ENCODE measurements at places on chromosomes 6 and 20.

DNA sequence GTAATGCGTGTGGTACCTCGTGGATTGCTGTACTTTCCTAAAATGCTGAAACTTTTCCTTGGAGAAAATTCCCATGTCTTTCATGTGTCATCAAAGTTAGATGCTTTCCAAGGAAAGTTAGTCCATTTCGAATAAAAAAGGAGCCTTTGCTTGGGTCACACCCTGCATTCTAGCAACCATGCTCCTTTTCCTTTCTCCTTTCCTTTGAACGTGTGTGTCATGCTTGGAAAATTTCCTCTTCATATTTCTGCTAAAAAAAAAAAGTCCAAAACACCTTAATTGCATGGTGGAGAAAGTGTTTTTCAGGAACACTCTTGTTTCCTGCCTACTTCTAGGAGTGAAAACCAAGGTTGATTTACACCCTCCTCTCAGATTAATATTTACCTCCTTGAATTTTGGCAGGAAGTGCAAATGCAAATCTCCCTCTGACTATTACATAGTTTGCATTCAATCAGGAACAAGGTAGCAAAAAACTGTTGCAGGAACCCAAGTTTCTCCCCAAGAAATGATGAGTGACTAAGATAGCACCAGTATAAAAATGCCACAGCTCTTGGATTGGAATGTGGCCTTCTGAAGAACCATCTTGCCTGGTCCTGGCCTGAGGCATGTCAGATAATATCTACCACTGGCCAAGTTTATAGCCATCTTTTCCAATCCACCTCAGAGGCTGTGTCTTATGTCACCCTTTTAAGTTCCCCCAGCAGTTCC lies 590.6 kb downstream of the QKI start:
- no peak for DNase-seq

DNA sequence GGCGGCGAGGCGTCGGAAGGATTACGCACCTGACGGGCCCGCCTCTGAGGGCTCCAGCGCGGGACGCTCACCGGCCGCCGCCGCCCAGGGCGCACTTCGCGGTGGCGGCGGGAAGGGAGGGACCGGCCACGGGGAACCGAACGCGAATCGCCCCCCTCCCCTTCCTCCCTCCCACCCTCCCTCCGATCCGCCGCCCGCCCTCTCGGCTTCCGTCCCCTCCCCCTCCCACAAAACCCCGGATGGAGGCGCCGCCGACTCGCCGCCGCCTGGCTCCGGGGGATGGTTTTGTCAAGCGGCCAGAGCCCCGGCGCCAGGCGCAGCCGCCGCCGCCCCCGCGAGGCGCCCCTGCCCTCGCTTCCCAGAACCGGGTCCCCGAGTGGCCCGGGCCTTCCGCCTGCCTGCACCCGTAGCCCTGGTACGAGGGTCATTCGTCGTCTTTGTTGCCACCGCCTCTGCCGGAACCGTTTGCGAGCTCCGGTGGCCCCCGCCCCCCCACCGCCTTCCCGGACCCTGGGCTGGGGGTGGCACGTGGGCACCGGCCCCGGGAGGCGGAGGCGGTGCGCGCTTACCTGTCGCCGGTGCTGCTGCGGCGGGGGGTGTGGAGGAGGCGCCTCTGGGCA lies 398 bp downstream of the ZBTB2 start:
- DNase-seq = no peak

GRCh38 chr6:13874191-13874549 lies 50.6 kb upstream of the RNF182 start:
- DNase-seq = no peak

DNA sequence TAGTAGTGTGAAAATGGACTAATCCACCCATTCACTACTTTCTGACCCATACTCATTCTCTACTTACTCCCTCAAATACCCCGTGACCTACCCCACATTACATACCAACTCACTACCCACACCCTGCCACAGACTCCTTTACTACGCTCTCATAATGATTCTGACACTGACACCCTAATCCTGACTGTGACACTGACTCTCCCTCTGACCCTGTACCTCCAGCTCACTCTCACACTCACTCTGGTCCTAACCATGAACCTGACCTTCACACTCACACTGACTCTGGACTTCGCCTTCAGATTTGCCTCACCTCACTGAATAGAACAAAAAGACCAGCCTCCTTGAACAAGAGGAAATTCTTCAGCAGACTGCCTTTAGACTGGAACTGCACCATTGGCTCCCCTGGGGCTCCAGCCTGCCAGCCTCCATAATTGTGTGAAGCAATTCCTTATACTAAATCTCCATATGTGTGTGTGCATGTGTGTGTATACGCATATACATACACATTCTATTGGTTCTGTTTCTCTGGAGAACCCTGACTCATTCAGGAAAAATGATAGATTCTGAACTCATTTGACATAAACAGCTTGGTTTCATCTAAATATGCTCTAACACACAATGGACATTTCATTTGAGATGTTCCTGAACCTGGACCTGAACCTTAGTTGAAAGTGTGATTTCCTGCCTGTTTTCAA lies 10.5 kb upstream of the ZNF343 start:
- no peak for DNase-seq

DNA sequence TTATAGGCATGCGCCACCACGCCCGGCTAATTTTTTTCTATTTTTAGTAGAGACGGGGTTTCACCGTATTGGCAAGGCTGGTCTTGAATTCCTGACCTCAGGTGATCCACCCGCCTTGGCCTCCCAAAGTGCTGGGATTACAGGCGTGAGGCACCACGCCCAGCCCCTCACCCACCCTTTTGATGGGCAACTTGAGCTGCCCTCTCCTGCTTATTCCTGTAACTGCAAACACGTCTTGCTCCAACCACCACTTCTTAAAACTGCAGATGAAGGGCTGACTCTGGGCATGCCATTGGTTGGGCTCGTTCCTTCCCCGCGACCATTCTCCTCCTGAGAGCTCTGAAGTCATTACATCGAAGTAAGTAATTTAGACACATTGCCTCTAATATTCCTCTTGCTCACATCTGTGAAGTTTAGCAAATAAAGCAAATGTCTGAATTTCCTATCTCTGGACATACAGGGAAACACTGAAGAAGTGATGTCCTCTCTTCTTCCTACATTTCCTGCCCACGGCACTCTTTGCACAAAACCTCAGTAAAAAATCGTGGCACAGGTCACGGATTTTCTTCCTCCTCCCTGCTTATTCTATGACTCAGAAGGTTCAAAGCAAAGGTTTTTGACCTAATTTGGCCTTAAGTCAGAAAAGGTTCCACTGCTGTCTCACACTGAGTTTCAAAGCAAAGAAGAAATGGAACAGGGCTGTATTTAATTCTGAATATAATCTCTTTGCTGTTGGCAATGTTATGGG lies 117.5 kb downstream of the GMPR start:
- DNase-seq = no peak

DNA sequence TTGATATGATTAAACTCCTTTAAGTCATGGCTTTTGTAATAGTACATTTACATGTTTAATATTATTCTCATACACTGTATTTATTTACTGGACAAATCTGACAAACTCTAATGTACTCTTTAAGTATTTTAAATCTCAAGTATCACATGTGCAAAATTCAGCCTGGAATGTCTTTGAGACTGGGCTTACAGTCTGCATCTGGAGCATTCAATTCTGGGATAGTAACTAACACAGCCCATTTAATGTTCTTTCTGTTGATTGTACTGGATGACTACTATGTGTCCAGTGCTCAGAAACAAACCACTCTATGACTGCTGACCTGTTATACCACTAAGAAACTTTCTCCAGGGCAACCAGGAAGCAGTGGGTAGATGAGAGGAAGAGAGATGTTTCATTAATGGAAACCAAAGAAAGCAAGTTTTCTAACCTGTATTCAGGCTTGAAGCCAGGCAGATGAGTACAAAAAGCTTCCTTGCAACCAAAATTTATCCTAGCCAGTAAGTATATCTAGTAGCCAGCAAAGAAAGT lies 26.8 kb downstream of the FBXL4 start:
- peak; percentile 1 for DNase-seq

DNA sequence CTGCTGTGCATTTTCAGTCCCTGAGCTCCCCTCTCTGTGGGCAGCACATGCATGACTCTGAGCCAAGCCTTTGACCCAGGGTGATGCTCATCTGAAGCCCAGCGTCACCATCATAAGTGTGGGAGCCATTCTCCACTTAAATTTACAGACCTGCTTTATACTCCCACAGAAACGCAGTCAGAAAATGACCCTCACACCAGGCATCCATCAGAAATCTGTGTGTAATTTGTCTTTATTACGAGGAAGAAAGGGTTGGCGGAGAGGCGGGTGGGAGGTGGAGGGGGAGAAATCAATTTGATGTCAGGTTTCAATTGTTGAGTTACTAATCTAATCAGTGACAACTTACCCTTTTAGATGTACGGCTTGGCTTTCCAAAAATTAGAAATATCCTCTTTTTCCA lies 353.6 kb downstream of the MAFB start:
- no peak for DNase-seq

- no peak for DNase-seq
These were observed 35.7 kb upstream of the CCDC167 start for GRCh38 chr6:37535428-37535758.

DNA sequence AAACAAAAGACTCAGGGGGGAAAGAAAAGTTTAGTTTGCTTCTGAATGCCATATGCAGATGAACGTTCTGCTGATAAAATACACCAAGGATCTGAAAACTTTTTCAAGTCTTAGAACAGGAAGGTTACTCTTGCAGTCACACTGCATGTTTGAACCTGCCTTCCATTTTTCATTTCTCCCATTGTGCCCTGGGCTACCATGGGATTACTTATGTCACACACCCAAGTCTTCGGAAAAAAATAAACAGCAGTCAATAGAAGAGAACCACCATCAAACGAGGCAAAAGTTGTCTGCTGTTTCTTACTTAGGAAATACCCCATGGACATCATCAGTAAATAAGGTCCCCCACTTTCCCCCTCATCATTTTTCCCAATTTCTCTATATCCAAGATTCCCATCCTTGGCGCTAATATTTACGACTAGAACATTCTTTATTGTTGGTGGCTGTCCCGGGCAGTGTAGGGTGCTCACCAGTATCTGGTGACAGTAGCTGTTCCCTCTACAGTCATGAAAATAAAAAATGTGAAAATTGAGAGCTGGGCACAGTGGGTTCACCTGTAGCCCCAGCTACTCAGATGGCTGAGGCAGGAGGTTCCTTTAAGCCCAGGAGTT lies 202.5 kb downstream of the BCAS1 start:
- DNase-seq = no peak

- DNase-seq = no peak
These were observed 31.4 kb downstream of the B4GALT5 start for GRCh38 chr20:49682278-49682677.

GRCh38 chr20:63737945-63738686 lies 1.5 kb upstream of the SLC2A4RG start:
- no peak for DNase-seq

DNA sequence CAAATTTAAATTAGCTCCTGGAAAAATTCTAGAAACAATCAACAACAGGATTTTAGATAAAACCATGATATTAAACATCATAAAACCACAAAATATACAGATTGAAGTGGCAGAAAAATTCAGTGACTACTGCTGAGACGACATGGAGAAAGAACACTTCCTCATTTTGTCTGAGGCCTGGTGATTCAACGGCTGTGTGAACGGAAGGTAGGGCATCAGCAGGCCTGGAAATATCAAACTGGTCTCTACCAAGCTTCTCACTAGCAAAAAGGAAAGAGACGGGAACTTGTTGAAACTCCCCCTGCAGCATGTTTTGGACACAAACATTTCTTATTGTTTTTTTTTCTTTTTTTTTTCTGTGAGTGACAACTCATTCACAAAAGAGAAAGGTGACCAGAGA lies 58.0 kb upstream of the AHI1 start:
- no peak for DNase-seq

DNA sequence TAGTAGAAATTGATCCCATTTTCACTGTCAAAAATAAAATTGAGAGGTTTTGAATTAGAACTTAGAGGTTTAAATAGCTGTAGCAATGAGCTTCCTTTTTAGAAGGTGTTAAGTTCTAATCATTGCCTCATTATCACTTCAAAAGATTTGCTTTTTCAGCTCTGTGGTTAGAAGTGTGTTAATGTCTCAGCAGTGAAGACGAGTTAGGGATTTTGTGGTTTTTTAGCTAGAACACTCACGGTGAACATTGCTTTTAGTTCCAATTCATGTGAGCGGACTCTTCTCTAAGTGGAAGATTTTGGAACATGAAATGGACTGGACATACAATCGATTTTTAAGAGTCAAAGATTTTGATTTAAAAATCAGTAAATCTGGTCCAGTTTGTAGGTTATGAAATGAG lies 12.7 kb upstream of the IFNGR1 start:
- no peak for DNase-seq

DNA sequence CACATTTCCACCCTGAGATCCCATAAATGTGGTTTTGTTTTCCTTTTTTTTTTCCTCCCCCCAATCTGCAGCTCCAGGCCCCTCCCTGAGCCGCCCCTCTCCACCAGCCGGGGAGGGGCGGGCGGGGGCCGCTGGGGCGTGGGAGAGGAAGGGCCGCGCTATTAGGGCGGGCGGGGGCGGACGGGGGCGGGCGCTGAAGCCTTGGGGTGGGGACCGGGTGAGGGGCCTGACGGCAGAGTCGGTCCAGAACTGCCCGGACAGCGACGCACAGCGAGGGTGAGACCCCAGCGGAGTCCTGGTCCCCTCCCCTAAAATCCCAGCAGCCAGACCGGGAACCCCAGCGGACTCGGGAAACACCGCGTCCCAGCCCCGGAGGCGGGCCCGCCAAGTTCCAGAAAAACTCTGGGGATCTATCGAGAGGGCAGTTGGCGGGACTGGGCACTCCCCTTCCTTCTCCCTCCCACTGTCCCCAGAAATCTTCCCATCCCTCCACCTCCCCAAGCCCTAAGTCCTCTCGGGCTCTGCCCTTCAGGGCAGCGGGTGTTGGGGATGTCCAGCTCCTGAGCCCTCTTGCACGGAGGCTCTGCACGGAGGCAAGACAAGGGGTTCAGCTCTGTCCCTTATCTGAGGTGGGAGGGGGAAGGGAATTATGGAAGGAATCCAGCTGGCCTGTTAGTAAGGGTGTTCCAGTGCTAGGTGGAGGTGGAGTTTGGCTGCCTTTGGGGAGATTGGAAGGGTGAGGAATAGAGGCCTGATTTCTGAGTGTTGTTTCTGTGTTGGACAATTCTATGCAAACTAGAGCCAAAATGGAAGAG lies at the start of gene PRICKLE4:
Gene PRICKLE4 (plus strand): TSS at position 232 of the 815 bp plus-strand sequence. CDS start 2,692 bp downstream, outside the sequence.
- DNase-seq = no peak

DNA sequence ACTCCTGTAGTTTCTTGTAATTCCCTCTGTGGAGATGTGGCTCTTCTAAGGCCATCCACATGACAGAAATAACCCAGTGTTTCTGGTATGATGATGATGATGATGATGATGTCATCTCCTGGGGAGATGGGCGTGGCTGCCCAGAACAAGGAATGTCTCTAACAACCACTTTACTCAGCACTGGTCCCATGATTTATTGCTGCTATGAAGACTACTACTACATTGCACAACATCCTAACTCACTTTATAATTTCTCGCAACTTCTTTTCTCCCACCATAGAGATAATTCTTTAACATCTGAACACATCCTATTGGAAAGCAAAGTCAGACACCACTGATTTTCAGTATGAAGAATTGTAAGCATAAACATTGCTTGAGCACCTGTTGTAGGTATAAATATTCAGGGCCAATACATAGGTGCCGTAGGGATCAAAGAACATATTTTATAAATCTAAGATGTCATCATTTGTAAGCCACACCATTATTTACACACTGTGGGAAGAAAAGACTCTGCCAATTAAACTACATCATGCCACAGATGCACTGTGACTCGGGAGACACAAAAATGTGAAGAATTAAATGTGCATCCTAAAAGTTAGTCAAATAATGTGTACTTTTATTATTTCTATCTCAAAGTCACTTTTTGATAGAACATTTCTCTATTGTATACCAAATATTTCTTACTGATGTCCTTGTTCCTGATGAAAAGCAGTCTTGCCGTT lies 6.4 kb downstream of the TPMT start:
- DNase-seq = no peak
